ENCODE measurements at places on chromosomes 3 and 15. TPM values are rescaled to one million over a fixed set of nuclear protein-coding genes. Genes with fewer than 3 reads are reported as not detected.

TMEM212 gene
- not detected for total RNA-seq

PRRT3 gene
- 0.26 TPM for total RNA-seq

SI gene
- total RNA-seq, result not detected

PLCL2 gene
- 1.4 TPM for total RNA-seq

ECE2 gene
- total RNA-seq, result not detected

GRCh38 chr15:89947385-89947784 lies 34.6 kb upstream of the ARPIN start:
- DNase-seq, result no peak

DNA sequence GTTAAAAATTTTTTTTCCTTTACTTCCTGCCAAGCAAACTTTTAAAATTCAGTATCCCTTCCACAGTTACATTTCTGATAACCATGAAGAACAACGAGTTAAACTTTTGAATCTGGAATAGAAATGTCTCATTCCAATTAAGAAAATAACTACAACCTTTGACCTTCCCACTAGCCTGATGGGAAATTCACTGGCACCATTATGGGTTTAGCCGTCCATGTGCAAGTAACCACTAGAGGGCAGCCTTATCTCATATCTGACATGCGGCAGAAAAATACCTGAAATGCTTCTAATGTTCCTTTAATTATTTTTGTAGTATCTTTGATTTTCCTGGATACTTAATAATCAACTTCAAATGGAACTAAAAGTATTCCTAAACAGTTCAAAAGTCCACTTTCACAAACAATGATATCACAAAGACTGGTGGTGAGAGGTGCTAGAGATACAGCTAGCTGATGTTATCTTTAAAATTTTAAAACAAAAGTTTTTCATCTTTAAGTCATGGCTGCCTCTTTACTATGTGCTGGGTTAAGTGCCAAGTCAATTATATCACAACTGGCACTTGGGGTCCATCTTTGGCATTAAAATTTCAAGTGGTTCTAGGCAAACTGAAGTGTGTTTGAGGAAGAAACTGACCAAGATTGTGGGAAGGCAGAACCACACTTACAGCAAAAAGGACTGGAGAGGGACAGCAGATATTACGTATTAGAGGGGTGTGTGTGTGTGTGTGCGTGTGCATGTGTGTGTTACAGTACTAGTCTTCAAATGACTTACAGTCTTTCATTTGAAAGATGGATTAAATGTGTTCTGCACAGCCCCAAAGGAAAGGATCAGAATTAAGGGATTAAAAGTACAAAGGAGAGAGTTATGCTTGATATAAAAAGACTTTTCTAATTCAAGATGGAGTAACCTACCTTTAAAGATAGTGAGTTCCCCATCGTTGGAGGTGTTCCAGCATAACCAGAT lies 107.1 kb upstream of the ICE2 start:
- DNase-seq, result peak; percentile 67

DNA sequence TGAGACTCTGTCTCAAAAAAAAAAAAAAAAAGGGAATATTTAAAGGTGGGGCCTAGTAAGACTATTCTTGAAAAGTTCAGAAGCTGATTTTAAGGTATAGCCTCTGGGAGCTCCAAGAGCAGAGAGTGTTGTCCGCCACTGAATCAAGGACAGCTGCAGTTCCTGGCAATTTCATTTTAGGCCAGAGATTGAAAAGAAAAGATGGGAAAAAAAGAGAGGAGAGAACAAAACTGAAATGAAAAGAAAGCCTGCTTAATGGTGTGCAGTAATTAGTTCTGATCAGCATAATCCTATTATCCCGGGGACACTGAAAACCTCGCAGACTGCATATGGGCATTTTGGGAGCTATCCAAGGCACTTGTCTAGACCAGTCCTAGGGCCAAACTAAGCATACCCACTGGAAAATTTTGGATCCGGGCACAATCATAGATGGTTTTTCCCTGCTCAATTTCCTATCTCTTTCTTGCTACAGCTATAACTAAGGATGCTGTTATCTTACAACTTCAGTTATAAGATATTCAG lies 43.2 kb downstream of the EHHADH start:
- peak; percentile 20 for DNase-seq

DNA sequence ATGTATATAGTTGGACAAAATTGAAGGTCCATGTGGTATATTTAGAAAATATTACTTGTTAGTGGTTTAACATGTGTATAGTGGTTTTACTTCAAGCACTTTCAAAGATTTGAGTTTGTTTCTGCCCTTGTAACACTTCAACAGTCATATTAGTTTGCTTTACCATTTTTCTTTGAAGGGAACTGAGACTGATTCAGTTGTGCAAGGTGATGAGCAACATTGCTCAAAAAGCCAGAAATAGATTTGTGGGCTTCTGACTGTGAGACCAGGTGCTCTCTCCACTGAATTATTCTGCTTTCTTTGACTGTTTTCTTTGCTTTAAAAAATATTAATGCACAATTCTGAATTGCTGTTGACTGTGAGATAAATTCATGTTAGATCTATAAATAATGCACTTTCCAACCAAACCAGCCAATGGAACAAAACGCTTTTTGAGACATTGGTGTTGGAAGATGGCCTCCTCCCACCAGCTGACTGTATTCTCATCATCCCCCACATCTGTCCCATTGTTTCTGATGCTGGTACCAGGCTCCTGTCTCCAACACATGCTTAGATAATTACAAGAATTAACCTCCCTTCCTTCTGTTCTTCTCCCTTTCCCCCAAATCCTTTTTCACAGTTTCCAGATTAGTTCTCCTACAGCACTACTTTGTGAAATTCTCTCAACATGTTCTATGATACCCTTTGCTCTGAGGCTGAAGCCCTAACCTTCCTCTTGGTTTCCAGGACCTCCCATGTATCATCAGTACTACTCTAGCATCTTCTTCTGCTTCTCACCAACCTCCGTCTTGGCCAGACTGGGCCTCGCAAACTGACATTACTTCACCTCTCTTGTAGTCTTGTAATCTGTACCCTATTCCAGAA lies 27.9 kb downstream of the PLCL2 start:
- no peak for DNase-seq

DNA sequence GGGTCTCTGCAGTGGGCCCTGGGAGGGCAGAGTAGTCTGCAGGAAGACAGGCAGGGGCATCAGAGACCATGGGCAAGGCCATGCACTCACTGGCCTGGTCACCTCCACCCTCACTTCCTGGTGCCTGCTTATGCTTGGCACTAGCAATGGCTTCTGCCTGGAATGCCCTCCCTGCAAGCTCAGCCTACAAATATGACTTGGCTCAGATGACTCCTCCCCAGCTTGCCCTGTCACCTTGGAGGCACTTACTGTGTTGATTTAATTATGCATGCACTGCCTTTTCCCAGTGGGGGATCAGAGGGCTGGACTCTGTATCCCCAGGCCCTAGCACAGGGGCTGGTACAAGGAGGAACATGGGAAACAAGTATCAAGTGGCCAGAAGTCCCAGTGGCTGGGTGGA lies 7.8 kb downstream of the C3orf18 start:
- peak; percentile 38 for DNase-seq
